Islet precursor cell (in vitro differentiated cells): ENCODE measurements at places on chromosomes 12 and 14.
A peak's percentile ranks its signal among the peaks of the same experiment; 100 is the strongest.

- DNase-seq, result peak; percentile 37
Measured at GRCh38 chr12:131151558-131152345, 198.0 kb downstream of the ADGRD1 start.

GRCh38 chr12:52231305-52232202 lies 1.5 kb upstream of the KRT7 start:
- no peak for DNase-seq

DNA sequence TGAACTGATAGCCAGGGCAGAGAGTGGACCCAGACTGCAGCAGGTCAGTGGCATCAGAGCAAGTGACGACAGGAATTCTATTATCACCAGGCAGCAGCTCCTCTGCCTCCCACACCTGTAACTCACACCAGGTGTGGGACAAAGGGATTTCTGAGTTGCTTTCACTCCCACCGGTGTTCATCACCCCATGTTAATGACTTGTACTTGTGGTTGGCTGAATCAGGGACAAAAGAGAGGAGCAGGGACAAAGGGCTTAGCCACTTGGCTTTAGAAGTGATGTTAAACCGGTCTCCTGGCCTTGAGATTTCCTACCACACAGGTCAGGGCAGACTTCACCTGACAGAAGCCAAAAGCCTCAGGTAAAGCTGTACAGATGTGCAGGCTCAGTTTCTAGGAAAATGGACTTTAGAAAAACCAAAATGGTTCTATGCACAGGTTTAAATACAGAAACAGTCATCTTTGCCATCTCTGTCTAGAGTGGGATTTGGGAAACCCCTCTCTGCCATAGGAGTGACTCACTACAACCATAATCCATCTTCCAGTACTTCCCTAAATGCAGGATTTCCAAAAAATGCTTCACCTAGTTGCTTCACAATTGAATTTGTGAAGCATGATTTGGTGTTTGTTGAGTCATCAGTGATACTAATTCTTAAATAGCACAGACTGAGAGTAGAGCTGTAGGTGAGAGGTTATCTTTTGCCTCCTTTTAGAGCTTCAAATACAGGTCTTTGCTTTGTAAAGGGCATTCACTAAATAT lies 158.5 kb downstream of the PRKCH start:
- no peak for DNase-seq

DNA sequence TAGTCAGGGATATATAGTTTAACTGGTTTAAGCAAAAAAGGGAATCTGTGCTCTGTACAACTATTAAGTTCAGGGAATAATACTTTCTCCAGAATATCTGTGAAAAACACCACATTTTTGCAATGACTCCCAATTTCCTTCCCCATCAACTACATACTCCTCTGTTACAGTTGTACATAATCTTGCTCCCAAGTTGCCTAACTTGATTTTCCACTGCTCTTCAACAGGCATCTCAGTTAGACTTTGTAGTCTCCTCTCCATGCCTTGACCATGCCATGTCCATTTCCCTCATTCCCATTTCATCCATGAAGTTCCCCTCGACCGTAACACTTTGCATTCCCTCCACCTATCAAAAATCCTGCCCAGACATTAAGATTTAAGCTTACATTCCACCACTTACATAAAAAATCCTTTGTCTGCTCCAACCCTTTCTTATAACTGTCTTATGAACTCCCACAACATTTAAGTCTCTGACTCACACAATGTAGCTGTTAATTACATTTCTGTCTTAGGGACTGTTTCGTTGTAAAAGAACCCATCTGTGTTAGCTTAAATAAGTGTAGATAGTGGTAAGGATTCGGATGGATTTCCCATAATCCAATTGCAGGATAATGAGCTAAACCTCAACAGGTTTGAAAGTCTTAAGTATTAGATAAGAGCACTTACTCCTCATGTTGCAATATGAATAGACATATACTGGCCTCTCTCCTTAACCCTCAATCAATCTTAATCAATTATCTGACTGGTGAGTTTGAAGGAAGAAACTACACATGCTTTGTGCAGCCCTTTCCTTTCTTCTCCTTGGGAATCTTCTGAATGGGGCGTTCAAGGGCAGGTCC lies 156.5 kb downstream of the PAWR start:
- no peak for DNase-seq

DNA sequence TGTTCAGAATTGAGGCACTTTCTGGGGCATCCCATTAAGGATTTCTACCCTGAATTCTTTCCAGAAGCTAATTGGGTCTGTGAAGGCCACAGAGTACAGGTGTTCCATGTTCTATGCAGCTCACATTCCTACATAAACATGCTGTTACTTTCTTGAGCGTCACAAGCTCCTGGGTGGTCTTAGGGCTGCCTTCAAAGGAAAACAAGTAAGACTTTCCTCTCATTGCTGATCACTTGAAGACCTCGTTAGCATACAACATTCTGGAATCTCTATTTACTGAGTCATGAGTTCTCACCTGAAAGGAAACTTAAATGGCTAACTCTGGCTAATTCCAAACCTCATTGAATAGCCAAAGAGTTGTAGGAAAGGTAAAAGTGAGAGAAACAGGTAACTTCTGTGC lies 63.0 kb upstream of the HMGA2 start:
- no peak for DNase-seq
